Sigmoid colon (tissue), 7 donors: ENCODE measurements at places on chromosomes 6 and 20. TPM values are rescaled to one million over a fixed set of nuclear protein-coding genes. Genes with fewer than 3 reads are reported as not detected.

GRCh38 chr6:88074791-88075190, 27.1 kb downstream of the SPACA1 start:
- H3K4me3 ChIP-seq = no peak overlapping the region
- DNase-seq = no peak
- no peak overlapping the region for H3K27ac ChIP-seq
- H3K36me3 ChIP-seq = no peaks in the 10 kb centered on the region

- peaks cover 40% of the 10 kb centered on the region for H3K4me1 ChIP-seq
- peak overlapping the region; percentile 79 for H3K4me3 ChIP-seq
- H3K36me3 ChIP-seq = no peaks in the 10 kb centered on the region
- H3K27ac ChIP-seq = peak overlapping the region; percentile 87
These were observed 1.3 kb downstream of the SEC63 start for GRCh38 chr6:107956586-107957307.

- H3K27ac ChIP-seq = no peak overlapping the region
- H3K4me3 ChIP-seq = no peak overlapping the region
- H3K36me3 ChIP-seq = no peaks in the 10 kb centered on the region
These were observed 9.6 kb downstream of the KCNS1 start for GRCh38 chr20:45091366-45091765.

DNA sequence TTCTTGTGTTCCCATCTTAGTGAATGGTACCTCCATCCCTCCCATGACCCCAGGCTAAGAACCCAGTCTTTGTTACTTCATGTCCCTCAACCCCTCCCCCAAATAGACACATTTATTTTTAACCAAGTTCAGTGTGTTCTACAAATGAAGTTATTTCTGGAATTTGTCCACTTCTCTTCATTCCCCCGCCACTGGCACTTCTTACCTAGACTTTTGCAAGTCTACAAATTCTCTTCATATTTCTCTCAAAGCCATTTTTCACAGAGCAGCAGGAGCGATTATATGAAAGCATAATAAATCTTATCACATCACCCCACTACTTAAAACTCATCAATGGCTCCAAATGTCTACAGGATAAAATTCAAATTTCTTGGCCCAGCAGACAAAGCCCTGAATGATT, 131.4 kb downstream of the BTBD9 start:
- no peaks in the 10 kb centered on the region for H3K36me3 ChIP-seq
- H3K4me3 ChIP-seq = no peak overlapping the region
- DNase-seq = no peak
- H3K27me3 ChIP-seq = no peaks in the 10 kb centered on the region
- H3K27ac ChIP-seq = no peak overlapping the region
- peaks cover 26% of the 10 kb centered on the region for H3K4me1 ChIP-seq

- H3K36me3 ChIP-seq = no peaks in the 10 kb centered on the region
- no peaks in the 10 kb centered on the region for H3K27me3 ChIP-seq
- peaks cover 12% of the 10 kb centered on the region for H3K4me1 ChIP-seq
- no peak overlapping the region for H3K4me3 ChIP-seq
- no peak for DNase-seq
These were observed 48.8 kb downstream of the BCAS1 start for GRCh38 chr20:54021446-54022235.

- no peaks in the 10 kb centered on the region for H3K27me3 ChIP-seq
- H3K4me1 ChIP-seq = peaks cover 46% of the 10 kb centered on the region
- H3K4me3 ChIP-seq = no peak overlapping the region
- no peak for DNase-seq
These were observed 148.7 kb upstream of the CARMIL1 start for GRCh38 chr6:25130518-25130917.

GRCh38 chr20:62528983-62529891, 53.4 kb upstream of the GATA5 start:
- H3K4me3 ChIP-seq = no peak overlapping the region
- DNase-seq = peak; percentile 83
- no peak overlapping the region for H3K27ac ChIP-seq

DNA sequence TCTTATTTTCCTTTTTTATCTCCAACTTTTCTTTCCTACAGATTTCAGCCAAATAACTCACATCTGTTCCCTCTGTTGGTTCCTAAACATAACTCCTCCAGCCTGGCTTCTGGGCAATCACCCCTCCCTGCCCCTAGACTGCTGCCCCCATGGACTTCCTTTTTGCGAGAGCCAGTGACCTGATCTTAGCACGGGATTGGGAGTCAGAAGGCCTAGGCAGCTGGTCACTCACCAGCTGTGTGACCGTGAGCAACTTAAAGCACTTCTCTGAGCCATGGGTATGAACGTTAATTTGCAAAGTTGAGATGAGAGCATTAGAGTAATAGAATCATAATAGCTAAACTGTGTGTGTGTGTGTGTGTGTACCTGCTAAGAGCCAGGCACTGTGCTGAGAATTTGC, 4.5 kb upstream of the MMP9 start:
- no peaks in the 10 kb centered on the region for H3K36me3 ChIP-seq
- H3K4me3 ChIP-seq = no peak overlapping the region
- peaks cover 13% of the 10 kb centered on the region for H3K27me3 ChIP-seq

Gene PRSS16
- total RNA-seq = not detected

DNA sequence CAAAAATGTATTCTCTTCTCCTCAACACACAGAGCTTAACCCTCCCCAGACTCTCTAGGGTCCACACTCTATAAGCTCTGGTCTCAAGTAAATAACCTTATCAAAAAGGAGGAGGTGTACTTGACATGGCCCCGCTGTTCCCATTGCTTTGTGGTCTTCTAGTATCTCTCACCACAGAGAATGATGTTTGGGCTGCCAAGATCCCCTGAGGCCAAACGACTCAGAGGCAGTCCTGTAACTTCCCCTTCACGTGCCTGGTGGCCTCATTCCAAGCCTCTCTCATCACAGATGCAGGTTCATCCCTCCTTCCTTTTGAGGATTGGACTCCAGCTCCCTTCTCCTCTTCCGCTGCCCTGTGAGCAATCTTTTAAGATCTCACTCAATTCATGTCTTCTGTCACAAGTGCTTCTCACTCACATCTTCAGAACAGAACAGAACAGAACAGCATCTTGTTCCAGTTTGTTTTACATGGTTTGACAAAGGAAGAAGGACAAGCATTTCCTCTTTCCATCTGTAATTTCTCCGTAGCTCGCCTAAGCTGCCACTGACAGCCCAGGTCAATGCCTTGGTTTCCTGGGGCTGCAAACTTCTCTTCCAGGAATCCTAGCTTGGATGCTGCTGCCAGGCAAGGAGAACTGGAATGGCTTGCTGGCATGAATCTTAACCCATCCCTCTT, 541.5 kb downstream of the CD83 start:
- no peaks in the 10 kb centered on the region for H3K27me3 ChIP-seq
- H3K4me3 ChIP-seq = no peak overlapping the region
- H3K4me1 ChIP-seq = peaks cover 14% of the 10 kb centered on the region

DNA sequence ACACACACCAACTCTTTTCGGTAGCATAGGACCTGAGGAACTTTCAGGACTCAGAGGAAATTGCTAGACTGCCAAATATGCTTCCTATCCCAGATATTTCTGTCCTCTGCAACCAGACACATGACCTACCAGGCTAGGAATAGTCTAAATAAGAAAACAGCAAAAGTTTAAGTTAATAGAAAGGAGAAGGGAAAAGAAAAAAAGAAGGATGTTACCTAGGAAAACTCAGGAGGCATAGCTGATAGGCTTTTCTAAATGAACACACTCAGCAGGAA, 74.6 kb downstream of the MAP3K5 start:
- H3K27ac ChIP-seq = peak overlapping the region; percentile 19
- H3K4me1 ChIP-seq = peaks cover 6% of the 10 kb centered on the region
- no peak for DNase-seq
- no peaks in the 10 kb centered on the region for H3K36me3 ChIP-seq
- peak overlapping the region; percentile 4 for H3K4me3 ChIP-seq

DNA sequence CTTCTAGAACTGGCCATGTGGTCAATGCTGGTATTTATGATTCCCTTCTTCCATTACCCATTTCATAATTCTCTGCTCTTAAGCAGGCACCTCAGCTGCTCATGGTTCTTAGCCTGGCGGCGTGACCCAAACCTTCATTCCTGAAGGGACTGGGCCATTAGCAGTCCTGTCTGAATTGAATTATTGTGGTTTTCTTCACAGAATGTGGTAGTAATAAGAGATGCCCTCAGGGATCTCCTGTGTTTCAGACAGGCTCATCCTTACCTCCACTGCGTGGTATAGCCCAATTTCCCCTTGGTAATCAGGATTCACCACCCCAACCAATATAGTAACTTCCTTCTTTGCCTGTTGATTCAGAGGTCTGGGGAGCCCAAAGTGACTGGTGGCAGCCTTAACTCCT, 37.6 kb downstream of the PKIB start:
- H3K27me3 ChIP-seq = no peaks in the 10 kb centered on the region
- H3K4me3 ChIP-seq = no peak overlapping the region
- H3K4me1 ChIP-seq = no peaks in the 10 kb centered on the region
- DNase-seq = no peak
- no peaks in the 10 kb centered on the region for H3K36me3 ChIP-seq

Gene MYL9
- 2,082 TPM for total RNA-seq

DNA sequence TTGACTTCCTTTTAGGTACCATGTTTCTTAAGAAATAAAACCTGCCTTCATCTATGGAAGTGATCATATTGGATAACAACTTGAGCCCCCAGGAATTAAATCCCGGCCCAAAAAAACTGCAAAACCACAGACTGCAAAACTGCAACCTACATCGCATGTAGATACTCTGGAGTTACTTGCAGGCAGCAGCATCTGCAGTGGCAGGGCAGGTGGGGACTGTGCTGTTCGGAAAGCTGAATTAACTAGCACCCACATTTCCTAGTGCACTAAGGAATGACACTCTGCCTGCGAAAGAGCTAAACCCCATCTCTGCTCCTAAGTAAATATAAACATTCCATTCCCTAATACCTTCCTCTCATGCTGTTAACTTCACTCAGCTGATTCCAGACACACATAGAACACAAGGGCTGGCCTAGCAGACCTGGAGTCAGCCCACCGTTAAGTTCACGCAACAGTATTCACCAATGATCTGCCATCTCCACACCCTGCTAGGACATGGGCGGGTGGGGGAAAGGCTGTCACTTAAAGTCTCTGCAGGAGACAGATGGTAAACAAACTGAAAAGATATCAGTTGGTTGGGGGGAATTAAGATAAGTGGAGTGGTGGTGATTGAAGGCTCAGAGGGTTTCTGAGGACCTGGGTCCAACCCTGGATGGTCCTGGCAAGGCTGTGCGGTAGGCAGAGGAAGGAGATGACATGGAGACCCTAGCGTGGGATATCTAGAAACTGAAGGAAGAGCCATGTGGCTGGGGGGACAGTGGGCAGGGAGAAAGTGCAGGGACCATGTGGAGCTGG, 128.4 kb downstream of the SYCP2 start:
- H3K4me1 ChIP-seq = no peaks in the 10 kb centered on the region
- H3K27ac ChIP-seq = no peak overlapping the region
- no peak overlapping the region for H3K4me3 ChIP-seq
- DNase-seq = no peak
- H3K27me3 ChIP-seq = no peaks in the 10 kb centered on the region
- no peaks in the 10 kb centered on the region for H3K36me3 ChIP-seq

DNA sequence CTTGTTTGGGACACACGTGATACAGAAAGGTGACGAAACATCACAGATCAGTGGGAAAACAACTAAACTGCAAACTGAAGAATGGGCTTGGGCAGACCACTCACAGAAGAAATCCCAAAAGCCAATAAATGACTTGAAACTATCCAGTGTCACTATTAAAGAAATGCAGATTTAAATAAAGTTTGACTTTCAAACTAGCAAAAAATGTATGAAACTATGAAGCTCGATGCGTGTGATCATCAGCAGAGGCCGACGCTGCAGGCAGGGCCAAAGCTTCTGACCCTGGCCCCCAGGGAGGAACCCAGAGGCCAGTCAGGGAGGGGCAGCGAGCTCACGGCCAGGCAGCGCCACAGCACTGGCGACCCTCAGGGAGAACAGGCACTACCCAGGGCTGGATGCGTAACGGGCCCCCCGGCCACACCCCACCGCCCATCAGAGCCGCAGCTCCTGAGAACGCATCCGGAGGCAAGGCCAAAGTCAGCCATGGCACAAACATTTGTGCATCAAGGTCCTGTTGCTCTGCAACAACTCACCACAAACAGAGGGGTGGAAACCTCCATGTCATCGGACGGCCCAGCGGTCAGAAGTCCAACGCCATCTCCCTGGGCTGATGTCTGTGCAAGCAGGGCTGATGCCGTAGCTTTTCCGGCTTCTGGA, 94.1 kb downstream of the YTHDF1 start:
- H3K27me3 ChIP-seq = peaks cover 63% of the 10 kb centered on the region
- no peak overlapping the region for H3K27ac ChIP-seq
- peak; percentile 58 for DNase-seq
- no peaks in the 10 kb centered on the region for H3K36me3 ChIP-seq
- no peak overlapping the region for H3K4me3 ChIP-seq

Gene TRIM10
- total RNA-seq = not detected

Gene NMBR
- total RNA-seq = not detected

- no peak overlapping the region for H3K27ac ChIP-seq
- DNase-seq = no peak
- H3K4me1 ChIP-seq = no peaks in the 10 kb centered on the region
- no peaks in the 10 kb centered on the region for H3K36me3 ChIP-seq
- H3K27me3 ChIP-seq = no peaks in the 10 kb centered on the region
These were observed 203.4 kb downstream of the MYLK4 start for GRCh38 chr6:2547355-2547754.

GRCh38 chr20:34538671-34539123, 19.8 kb upstream of the MAP1LC3A start:
- no peaks in the 10 kb centered on the region for H3K27me3 ChIP-seq
- H3K27ac ChIP-seq = no peak overlapping the region
- H3K4me1 ChIP-seq = no peaks in the 10 kb centered on the region
- peaks cover 57% of the 10 kb centered on the region for H3K36me3 ChIP-seq
- peak; percentile 75 for DNase-seq

GRCh38 chr6:3801960-3802359, 47.2 kb upstream of the FAM50B start:
- H3K27ac ChIP-seq = no peak overlapping the region
- H3K4me1 ChIP-seq = peaks cover 22% of the 10 kb centered on the region
- H3K4me3 ChIP-seq = no peak overlapping the region
- no peak for DNase-seq
- no peaks in the 10 kb centered on the region for H3K36me3 ChIP-seq
- H3K27me3 ChIP-seq = no peaks in the 10 kb centered on the region

DNA sequence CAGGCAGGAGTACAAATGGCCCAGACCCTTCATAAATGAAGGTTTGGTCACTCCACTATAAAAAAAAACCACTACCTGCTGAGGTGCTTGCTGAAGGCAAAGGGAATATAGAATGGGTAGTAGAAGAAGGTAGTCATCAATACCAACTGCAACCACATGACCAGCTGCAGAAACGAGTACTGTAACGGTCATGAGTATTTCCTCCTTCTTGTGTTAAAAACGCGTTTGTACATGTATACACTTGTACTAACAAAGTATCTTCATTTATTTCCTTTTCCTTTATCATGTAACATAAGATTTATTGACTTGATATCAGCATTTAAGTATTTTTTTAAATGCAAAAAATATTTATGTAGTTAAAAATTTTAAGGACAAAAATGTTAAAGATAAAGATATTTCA, 238.6 kb downstream of the TFAP2B start:
- H3K27me3 ChIP-seq = no peaks in the 10 kb centered on the region
- no peak overlapping the region for H3K4me3 ChIP-seq

Gene YWHAB
- total RNA-seq = 94.2 TPM

- DNase-seq = no peak
- no peaks in the 10 kb centered on the region for H3K27me3 ChIP-seq
- no peak overlapping the region for H3K4me3 ChIP-seq
- no peaks in the 10 kb centered on the region for H3K36me3 ChIP-seq
These were observed 911.8 kb downstream of the EPHA7 start for GRCh38 chr6:92507552-92507951.

Gene HLA-DQB1
- total RNA-seq = 0.33 TPM

GRCh38 chr20:45432294-45432693, 16.4 kb downstream of the PIGT start:
- H3K27me3 ChIP-seq = no peaks in the 10 kb centered on the region
- no peaks in the 10 kb centered on the region for H3K4me1 ChIP-seq
- H3K36me3 ChIP-seq = no peaks in the 10 kb centered on the region
- DNase-seq = no peak
- no peak overlapping the region for H3K27ac ChIP-seq
